ENCODE measurements at places on chromosomes 7 and 10. TPM values are rescaled to one million over a fixed set of nuclear protein-coding genes. Genes with fewer than 3 reads are reported as not detected.

NUTM2E gene
- not detected for total RNA-seq

- no peak for DNase-seq
These were observed 107.7 kb upstream of the GDF10 start for GRCh38 chr10:47192273-47192672.

GRCh38 chr7:137606061-137606674 lies 240.6 kb downstream of the DGKI start:
- DNase-seq: no peak

GRCh38 chr7:38873433-38873832 lies 35.6 kb downstream of the VPS41 start:
- DNase-seq: no peak

GRCh38 chr7:82312646-82313045 lies 130.9 kb downstream of the CACNA2D1 start:
- no peak for DNase-seq

- no peak for DNase-seq
These were observed 35.9 kb upstream of the TSPAN33 start for GRCh38 chr7:129108581-129108980.

- no peak for DNase-seq
These were observed 54.8 kb downstream of the CCDC71L start for GRCh38 chr7:106606120-106606519.

DNA sequence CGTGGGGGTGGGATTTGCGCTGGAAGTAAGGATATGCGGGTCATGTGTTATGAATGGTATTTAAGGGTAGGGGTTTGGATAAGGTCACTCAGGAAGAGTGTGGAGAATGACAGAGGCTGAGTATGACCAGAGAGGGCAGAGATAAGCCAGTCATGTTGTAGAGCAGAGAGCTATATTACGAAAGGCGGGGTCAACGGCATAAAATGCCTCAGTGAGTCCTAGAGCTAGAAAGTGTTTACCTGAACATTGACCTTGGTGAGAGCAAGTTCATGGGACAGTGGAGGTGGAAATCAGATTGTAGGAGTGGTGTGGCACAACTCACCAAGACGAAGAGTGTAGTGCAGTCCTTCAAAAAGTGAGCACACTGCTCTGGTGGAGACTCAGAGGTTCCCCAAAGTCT lies 13.8 kb downstream of the LMOD2 start:
- no peak for DNase-seq

DNA sequence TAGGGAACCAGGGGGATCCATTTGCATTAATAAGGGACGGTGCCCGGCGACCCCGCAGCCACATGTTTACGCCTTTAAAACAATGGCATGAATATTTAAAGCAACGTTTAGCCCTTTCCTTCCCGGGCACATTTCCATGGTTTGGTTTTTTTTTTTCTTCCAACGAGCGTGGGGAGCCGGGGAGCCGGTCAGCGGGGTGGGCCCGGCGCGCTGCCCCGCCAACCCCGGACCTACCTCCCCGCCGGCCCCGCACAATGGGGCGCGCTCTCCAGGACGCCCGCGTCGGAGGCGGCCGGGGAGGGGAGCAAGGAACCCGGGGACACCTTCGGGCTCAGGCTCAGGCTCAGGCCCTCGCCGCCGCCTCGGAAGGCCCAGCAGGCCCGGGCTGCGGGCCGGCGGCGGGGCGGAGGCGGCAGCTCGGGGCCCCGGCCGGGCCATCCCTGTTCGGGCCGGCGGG lies 1.0 kb downstream of the SEPHS1 start:
- DNase-seq: peak; percentile 48
